ENCODE measurements at places on chromosomes 4 and X.

GRCh38 chrX:153372949-153373348 is 28.2 kb downstream of the PNMA6E start:
- DNase-seq: no peak

DNA sequence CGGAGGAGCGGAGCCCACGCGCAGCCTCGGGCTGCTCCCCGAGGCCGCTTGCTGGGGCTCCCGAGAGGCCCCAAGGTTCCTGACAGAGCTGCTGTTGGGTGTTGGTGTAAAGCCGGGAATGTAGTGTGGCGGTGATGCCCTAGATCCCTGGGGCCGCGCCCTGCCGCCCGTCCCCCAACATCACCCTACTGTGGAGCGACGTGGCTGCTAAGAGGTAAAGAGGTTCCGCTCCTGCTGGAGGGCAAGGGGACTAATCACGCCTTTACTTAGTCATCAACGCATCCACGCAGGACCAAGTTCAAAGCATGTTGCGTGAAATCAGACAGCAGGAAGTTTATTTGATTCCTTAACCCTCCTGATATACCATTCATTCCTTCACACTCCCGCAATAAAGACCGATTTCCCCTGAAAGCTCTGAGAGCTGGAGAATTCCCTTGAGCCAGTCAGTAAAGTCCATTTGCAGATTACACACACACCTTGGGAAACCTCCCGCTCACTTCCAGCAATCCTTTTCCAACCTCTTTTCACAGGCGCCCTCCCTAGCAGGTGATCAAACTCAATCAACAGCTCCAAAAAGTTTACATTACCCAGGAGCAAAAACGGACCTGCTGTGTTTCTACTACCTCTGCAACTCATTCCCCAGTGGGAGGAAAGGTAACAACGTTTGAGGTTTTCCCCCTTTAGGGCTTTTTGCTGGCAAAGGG is 579 bp upstream of the GABRA2 start:
- no peak for DNase-seq

DNA sequence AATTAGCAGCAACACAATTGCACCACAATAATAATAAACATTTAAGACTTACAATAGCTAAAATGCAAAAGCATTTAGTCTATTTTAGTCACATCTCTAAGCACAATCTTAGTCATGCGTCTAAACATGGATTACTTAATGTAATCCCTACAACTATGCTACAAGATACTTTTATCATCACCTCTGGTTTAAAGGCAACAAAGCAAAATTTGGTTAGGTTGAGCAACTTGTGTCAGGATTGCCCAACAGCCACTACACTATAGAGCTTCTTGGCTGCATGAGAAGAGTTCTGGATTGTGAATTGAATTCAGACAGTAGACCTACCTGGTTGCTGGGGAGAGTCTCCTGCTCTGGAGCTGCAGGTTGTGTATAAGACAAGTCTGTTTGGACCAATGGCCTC is 146.5 kb upstream of the PUDP start:
- no peak for DNase-seq

DNA sequence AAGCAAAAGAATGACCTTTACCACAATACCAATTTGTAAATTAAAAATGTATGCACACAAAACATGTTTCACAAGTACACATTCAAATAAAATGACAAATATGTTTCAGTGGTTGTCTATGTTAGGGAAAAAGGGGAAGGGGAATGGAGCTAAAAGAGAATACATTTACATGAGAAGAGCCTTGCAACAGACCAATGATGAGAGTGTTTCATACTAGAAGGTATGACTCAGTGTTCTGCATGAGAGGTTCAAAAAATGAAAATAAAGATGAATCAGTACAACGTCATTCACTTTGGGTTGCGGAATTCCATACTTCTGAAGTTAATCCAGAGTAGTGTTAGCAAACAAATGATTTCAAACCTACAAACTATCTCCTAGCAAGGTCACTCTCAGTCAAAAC is 51.7 kb downstream of the RPGR start:
- DNase-seq: peak; percentile 36

DNA sequence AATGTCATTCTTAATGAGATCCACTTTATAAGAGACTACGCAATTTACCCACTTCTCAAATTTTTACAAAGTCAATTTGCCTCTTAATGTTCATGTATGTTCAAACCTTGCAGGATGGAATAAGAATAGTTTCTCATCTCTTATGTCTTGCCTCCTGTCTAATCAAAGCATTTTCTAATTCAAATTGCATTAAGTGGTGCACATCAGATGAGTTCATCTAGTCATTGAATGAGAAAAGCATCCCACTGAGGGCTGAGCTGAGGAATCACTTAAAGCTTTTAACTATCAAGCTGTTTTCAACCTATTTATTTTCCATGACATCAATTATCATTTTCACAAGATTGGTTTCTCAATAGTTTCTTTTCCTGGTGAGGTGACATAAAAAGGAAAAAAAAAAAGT is 1964.0 kb downstream of the PCDH7 start:
- no peak for DNase-seq

DNA sequence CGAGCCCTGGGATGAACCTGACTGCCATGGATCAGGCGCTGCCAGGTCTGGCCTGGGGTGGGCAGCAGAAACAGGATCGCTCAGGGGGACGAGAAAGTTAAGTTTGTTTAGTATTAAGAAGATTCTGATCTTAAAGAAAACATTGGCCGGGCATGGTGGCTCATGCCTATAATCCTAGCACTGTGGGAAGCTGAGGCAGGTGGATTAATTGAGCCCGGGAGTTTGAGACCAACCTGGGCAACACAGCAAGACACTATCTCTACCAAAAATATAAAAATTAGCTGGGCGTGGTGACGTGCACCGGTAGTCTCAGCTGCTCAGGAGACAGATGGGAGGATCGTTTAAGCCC is 696 bp upstream of the FLNA start:
- no peak for DNase-seq

DNA sequence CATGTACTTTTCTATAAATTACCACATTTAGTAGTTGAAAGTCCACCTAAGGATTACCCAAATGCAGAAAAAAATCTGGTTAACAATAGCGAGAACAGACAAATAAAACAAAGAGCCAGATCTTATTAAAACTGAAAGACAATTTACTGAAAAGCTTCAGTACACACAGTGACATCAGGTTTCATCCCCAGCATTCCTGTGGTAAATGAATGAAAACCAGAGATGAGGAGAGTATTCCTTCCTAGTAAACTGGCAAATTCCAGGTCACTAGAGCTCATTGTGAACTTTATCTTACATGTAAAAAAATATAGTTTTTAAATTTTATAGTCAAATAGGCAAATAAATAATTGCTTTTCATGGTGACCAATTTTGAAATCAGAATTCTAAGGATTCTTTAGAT is 1290.5 kb downstream of the ADGRL3 start:
- no peak for DNase-seq

- no peak for DNase-seq
Observed at GRCh38 chr4:168188754-168189153, 96.4 kb downstream of the ANXA10 start.
